Activated CD8-positive, alpha-beta T cell treated with anti-CD3 and anti-CD28 coated beads, Interleukin-2, amount 10 ng/mL, durations not matched to agents 7 days and 5 days (primary cell): ENCODE measurements at places on chromosomes 11 and 22.

DNA sequence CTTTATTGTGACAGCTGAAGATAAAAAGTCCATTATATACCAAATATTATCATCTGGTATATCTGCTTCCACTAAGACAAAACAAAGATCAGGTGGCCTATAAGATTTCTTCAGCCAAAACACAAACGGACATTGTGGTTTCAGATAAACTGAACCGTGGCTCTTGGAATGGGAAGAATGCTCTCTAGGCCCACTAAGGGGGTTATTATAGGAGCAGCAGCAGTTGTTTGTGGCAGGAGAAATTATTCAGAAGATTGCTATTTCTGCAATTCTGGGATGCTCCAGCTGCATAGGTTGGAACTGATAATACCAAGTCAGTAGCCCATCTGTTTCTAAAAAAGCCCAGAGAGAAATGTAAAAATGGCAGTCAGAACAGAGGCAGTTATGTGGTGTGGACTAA lies 145.3 kb downstream of the NCAM1 start:
- peaks cover 4% of the 10 kb centered on the region for H3K27me3 ChIP-seq
- H3K4me1 ChIP-seq = no peaks in the 10 kb centered on the region
- H3K4me3 ChIP-seq = no peak overlapping the region
- no peak overlapping the region for H3K27ac ChIP-seq
- no peaks in the 10 kb centered on the region for H3K36me3 ChIP-seq
- no peak for DNase-seq

- peaks cover 8% of the 10 kb centered on the region for H3K36me3 ChIP-seq
- H3K27ac ChIP-seq = peak overlapping the region; percentile 75
- no peak for DNase-seq
- peaks cover 17% of the 10 kb centered on the region for H3K4me1 ChIP-seq
- peak overlapping the region; percentile 95 for H3K4me3 ChIP-seq
Measured at GRCh38 chr11:559712-560304, 730 bp downstream of the LMNTD2 start.

DNA sequence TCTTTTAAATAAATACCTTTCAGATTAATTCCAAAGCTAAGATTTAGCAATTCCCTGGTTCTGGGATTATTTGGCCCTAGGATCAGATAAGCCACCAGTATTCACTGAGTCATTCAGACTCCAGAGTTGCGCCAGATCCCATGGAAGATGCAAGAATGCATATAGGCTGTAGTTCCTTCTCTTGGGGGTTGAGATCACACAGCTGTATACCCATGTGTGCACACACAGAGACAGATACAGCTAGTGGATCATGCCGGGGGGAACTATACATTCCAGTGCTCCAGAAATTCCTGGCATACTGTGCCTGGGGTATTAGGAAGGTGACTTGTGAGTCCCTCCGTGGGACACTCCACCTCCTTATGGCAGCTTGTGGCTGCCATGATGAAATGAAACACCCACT lies 75.4 kb downstream of the ZBTB16 start:
- H3K4me3 ChIP-seq = no peak overlapping the region
- peaks cover 53% of the 10 kb centered on the region for H3K4me1 ChIP-seq
- H3K27ac ChIP-seq = no peak overlapping the region
- H3K36me3 ChIP-seq = peaks cover 2% of the 10 kb centered on the region
- no peak for DNase-seq
- H3K27me3 ChIP-seq = peaks cover 6% of the 10 kb centered on the region

GRCh38 chr11:86089659-86090058 lies 20.8 kb upstream of the PICALM start:
- DNase-seq = no peak
- no peak overlapping the region for H3K4me3 ChIP-seq
- H3K27ac ChIP-seq = no peak overlapping the region
- no peaks in the 10 kb centered on the region for H3K36me3 ChIP-seq
- no peaks in the 10 kb centered on the region for H3K4me1 ChIP-seq
- H3K27me3 ChIP-seq = peaks cover 4% of the 10 kb centered on the region

DNA sequence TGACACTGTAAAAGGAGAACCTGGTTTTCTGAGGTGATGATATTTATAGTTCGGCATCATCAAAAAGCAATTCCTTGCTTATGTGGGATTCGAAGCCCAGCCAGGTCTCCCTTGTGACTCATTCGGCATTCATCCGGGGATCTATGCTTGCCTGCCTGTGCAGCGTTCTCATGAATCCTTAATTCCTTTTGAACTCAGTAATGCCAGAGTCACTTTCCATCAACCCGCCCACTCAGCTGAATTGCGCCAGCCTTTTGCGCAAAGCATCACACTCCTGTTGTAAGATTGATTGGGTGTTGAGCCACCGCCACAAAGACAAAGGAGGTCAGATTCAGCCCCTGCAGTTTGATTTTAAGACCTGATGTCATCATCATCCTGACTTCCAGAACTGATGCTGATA lies 128.6 kb downstream of the SLC17A6 start:
- no peaks in the 10 kb centered on the region for H3K27me3 ChIP-seq
- H3K36me3 ChIP-seq = no peaks in the 10 kb centered on the region
- no peak for DNase-seq
- no peak overlapping the region for H3K27ac ChIP-seq

DNA sequence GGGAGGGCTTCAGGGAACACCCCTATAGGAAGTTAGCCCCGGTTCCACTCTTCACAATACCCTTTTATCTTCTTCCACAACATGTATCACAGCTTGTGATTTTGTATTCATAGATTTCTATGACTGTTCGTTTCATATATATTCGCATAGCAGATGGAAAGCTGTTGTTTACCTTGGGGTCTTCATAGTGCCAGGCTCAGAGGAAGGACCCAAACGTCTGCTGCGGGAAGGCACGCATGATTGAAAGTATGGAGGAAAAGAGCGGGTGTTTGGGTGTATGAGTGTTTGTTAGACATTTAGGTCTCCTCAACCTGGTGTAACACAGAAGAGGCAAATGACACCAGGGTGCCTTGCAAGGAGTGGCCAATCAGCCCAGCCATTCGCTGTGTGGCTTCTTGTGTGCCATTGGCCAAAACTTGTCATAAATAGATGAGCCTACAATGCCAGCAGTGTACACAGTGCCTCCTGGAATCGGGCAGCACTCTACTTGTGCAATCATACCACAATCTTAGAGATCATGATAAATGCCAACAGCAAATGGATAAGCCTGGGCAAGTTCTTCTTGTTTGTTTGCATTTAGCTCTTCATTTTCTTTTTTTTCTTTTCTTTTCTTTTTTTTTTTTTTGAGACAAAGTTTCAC lies 10.9 kb upstream of the ADA2 start:
- peak overlapping the region; percentile 25 for H3K27ac ChIP-seq
- no peaks in the 10 kb centered on the region for H3K4me1 ChIP-seq
- H3K36me3 ChIP-seq = no peaks in the 10 kb centered on the region

DNA sequence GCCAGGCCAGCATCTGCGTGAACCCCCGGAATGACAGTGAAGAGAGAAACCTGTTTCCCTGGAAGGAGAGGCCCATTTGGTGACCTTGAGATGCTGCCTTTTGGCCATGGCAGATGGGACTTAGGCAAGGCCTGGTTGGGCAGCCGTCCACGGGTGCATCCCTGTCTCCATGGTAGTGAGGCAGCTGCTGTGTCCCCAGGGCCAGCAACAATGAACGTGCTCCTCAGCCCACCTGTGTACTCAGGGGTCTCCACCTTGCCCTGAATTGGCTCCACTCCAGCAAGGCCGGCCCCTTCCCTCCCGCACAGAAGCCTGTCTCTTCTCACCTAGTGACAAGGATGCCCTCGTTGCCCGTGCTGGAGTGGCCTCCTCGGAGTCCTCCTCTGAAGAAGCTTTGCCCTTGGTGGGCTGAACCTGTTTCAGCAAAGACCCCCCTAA lies 441.1 kb downstream of the TBC1D22A start:
- DNase-seq = no peak
- H3K4me3 ChIP-seq = no peak overlapping the region
- no peaks in the 10 kb centered on the region for H3K36me3 ChIP-seq
- no peaks in the 10 kb centered on the region for H3K27me3 ChIP-seq
- no peaks in the 10 kb centered on the region for H3K4me1 ChIP-seq

- no peak overlapping the region for H3K27ac ChIP-seq
- H3K4me1 ChIP-seq = no peaks in the 10 kb centered on the region
- H3K36me3 ChIP-seq = no peaks in the 10 kb centered on the region
- DNase-seq = no peak
Measured at GRCh38 chr11:61688365-61689163, 8.4 kb downstream of the DAGLA start.

GRCh38 chr11:34806875-34807274 lies 109.3 kb downstream of the APIP start:
- H3K36me3 ChIP-seq = no peaks in the 10 kb centered on the region
- H3K27ac ChIP-seq = no peak overlapping the region
- peaks cover 25% of the 10 kb centered on the region for H3K27me3 ChIP-seq
- no peak for DNase-seq

- H3K36me3 ChIP-seq = no peaks in the 10 kb centered on the region
- no peak overlapping the region for H3K4me3 ChIP-seq
- H3K27ac ChIP-seq = no peak overlapping the region
- no peak for DNase-seq
Measured at GRCh38 chr11:61539831-61540357, 31.3 kb downstream of the LRRC10B start.

DNA sequence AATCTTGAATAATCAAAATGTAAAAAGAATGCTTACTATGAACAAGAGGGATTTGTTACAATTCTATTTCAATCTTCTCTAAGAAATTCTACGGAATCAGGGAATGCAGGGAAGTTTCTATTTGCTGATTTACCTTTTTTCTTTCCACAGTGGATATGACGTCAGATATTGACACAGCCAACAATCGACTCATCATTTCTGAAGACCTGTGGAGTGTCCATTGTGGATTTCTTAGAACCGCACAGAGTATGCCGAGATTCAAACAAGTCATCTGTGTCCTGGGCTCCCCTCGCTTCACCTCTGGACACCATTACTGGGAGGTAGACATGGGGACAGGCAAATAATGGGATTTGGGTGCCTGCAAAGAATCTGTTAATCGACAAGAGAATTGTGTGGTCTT lies 4.1 kb upstream of the RFPL1 start:
- DNase-seq = no peak
- H3K36me3 ChIP-seq = no peaks in the 10 kb centered on the region
- peaks cover 26% of the 10 kb centered on the region for H3K27me3 ChIP-seq
- H3K27ac ChIP-seq = no peak overlapping the region
- no peaks in the 10 kb centered on the region for H3K4me1 ChIP-seq

GRCh38 chr22:40021401-40022000 lies 26.7 kb downstream of the FAM83F start:
- DNase-seq = no peak
- H3K4me1 ChIP-seq = peaks cover 13% of the 10 kb centered on the region
- H3K27ac ChIP-seq = no peak overlapping the region
- no peaks in the 10 kb centered on the region for H3K36me3 ChIP-seq

DNA sequence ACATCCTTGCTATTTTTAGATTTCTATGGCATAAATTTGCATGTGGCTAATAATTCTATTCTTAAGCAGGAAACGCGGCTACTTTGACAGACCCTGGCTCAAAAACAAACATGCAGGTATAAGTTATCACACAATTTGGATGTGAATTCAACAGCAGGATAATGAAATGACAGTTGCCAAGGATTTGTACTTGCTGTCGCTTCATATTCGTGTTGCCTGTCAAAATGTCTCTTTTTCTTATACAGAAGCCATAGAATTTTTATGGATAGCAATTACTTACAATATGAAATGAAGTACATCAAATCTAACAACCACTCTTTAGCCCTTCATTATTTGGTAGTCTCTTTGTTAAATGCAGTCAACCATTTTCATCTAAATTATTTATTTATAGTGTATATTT lies 46.4 kb downstream of the DCDC1 start:
- H3K27ac ChIP-seq = no peak overlapping the region
- H3K27me3 ChIP-seq = no peaks in the 10 kb centered on the region
- DNase-seq = no peak
- no peaks in the 10 kb centered on the region for H3K36me3 ChIP-seq
- H3K4me3 ChIP-seq = no peak overlapping the region

- no peaks in the 10 kb centered on the region for H3K36me3 ChIP-seq
- no peaks in the 10 kb centered on the region for H3K4me1 ChIP-seq
- no peaks in the 10 kb centered on the region for H3K27me3 ChIP-seq
- H3K27ac ChIP-seq = no peak overlapping the region
- H3K4me3 ChIP-seq = no peak overlapping the region
Measured at GRCh38 chr11:104001561-104002056, 34.8 kb upstream of the DDI1 start.

DNA sequence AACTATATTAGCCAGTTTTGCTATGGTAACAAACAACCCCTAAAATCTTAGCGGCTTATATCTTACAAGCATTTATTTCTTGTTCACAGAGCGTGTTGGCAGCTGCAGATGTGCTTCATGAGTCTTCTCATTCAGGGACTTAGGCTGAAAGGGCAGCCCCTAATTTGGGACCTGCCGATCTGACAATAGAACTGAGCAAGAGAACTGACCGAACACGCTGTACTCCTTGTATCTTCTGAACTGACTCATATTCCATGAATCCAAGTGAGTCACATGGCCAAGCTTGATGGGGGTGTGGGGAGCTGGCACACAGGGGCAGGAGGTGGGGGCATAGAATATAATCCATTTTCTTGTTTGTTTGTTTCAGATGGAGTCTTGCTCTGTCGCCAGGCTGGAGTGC lies 481.7 kb upstream of the CADM1 start:
- H3K27ac ChIP-seq = no peak overlapping the region
- H3K27me3 ChIP-seq = no peaks in the 10 kb centered on the region
- DNase-seq = no peak
- no peaks in the 10 kb centered on the region for H3K4me1 ChIP-seq
- H3K4me3 ChIP-seq = no peak overlapping the region

GRCh38 chr11:120547811-120548681 lies 36.5 kb downstream of the GRIK4 start:
- H3K4me3 ChIP-seq = no peak overlapping the region
- peaks cover 9% of the 10 kb centered on the region for H3K27me3 ChIP-seq
- H3K4me1 ChIP-seq = peaks cover 10% of the 10 kb centered on the region
- no peaks in the 10 kb centered on the region for H3K36me3 ChIP-seq

DNA sequence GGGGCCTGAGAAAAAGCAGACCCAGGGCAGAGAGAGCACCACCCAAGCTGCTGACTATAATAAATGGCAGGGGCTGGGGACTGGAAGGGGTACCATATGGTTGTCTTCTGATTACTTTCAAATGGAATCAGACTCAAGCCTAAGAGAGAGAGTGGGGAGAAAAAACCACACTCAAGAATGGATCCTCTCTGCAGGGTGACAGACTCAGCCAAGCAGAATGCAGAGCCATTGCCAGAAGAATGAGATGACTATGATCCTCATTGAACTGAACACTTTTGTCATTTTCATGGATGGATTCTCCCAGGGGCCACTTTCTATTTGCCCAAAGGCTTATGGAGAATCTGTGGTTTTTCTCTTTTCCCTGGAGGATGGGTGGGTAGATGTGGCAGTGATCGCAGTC lies 8.7 kb downstream of the UBASH3B start:
- H3K4me3 ChIP-seq = no peak overlapping the region
- peaks cover 54% of the 10 kb centered on the region for H3K36me3 ChIP-seq
- H3K27ac ChIP-seq = peak overlapping the region; percentile 36
- no peaks in the 10 kb centered on the region for H3K27me3 ChIP-seq
- H3K4me1 ChIP-seq = peaks cover 65% of the 10 kb centered on the region

- H3K27ac ChIP-seq = no peak overlapping the region
- peaks cover 4% of the 10 kb centered on the region for H3K27me3 ChIP-seq
Measured at GRCh38 chr11:65323813-65324212, 9.1 kb downstream of the CDC42EP2 start.
